ENCODE measurements at places on chromosomes 16 and 17. TPM values are rescaled to one million over a fixed set of nuclear protein-coding genes. Genes with fewer than 3 reads are reported as not detected.

- H3K27me3 ChIP-seq, result peaks cover 10% of the 10 kb centered on the region
- H3K4me3 ChIP-seq, result no peak overlapping the region
- H3K36me3 ChIP-seq, result no peaks in the 10 kb centered on the region
- no peak for DNase-seq
- H3K4me1 ChIP-seq, result peaks cover 21% of the 10 kb centered on the region
- H3K27ac ChIP-seq, result no peak overlapping the region
These were observed 8.1 kb downstream of the SLC5A11 start for GRCh38 chr16:24853830-24854229.

GRCh38 chr16:88481851-88482250 is 28.8 kb downstream of the ZFPM1 start:
- H3K27ac ChIP-seq, result no peak overlapping the region
- DNase-seq, result no peak
- no peak overlapping the region for H3K4me3 ChIP-seq
- peaks cover 41% of the 10 kb centered on the region for H3K4me1 ChIP-seq
- H3K27me3 ChIP-seq, result no peaks in the 10 kb centered on the region

- H3K27ac ChIP-seq, result no peak overlapping the region
- peak; percentile 40 for DNase-seq
- no peaks in the 10 kb centered on the region for H3K4me1 ChIP-seq
- peaks cover 17% of the 10 kb centered on the region for H3K36me3 ChIP-seq
- H3K27me3 ChIP-seq, result no peaks in the 10 kb centered on the region
- H3K4me3 ChIP-seq, result no peak overlapping the region
These were observed 115.1 kb downstream of the HIC1 start for GRCh38 chr17:2170023-2170422.

GRCh38 chr17:8806926-8807550 is 7.9 kb upstream of the MFSD6L start:
- peaks cover 2% of the 10 kb centered on the region for H3K27me3 ChIP-seq
- DNase-seq, result peak; percentile 33
- H3K4me3 ChIP-seq, result no peak overlapping the region
- peaks cover 15% of the 10 kb centered on the region for H3K36me3 ChIP-seq
- peaks cover 6% of the 10 kb centered on the region for H3K4me1 ChIP-seq
- H3K27ac ChIP-seq, result no peak overlapping the region

DNA sequence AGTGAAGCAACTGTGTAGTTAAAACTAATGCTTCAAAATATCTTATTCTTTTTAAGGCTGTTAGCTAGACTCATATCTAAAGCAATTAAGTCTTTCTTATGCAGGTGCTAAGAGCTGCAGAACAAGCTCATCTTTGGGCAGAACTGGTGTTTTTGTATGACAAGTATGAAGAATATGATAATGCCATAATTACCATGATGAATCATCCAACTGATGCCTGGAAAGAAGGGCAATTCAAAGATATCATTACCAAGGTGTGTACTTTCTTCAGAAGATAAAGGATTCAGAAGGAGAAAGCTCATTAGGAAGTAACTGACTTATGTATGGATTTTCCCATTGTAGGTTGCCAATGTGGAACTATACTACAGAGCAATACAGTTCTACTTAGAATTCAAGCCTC is 23.9 kb downstream of the PTRH2 start:
- H3K27ac ChIP-seq, result peak overlapping the region; percentile 58
- H3K4me1 ChIP-seq, result peaks cover 7% of the 10 kb centered on the region
- H3K36me3 ChIP-seq, result peaks cover 54% of the 10 kb centered on the region
- DNase-seq, result no peak
- H3K4me3 ChIP-seq, result no peak overlapping the region

GRCh38 chr17:28518132-28518531 is 12.0 kb downstream of the FOXN1 start:
- peaks cover 1% of the 10 kb centered on the region for H3K27me3 ChIP-seq
- no peak overlapping the region for H3K27ac ChIP-seq
- H3K4me3 ChIP-seq, result no peak overlapping the region
- H3K36me3 ChIP-seq, result no peaks in the 10 kb centered on the region
- DNase-seq, result no peak
- no peaks in the 10 kb centered on the region for H3K4me1 ChIP-seq

DNA sequence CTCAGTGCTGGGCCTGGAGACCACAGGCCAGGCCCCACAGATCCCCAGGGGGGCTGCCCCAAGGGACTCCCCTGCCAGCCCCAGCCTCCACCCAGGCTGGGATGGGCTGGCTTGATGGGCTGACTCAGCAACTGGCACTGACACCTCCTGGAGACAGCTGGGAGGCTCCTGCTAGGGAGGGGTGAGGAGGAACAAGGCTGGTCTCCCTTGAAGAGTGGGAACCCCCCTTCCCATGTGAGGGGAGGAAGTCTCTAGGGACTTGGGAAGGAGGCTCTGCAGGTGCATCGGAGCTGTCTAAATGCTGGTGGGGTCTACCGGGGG is 10.4 kb downstream of the NHERF1 start:
- peak; percentile 54 for DNase-seq
- H3K36me3 ChIP-seq, result no peaks in the 10 kb centered on the region
- H3K27ac ChIP-seq, result peak overlapping the region; percentile 85
- peak overlapping the region; percentile 23 for H3K4me3 ChIP-seq

DNA sequence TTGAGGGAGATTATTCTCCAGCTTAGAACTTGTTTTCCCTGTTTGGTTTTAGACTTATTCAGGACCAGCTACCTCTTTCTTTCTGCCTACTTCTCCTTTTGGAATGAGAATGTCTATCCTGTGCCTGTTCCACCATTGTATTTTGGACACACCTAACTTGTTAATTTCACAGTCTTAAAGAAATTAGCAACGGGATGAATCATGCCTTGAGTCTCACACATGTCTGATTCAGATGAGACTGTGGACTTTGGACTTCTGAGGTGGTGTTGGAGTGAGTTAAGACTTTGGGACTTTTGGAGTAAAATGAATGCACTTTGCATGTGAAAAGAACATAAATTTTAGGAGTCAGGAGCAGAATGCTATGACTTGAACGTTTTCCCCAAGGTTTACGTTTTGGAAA is 581.4 kb downstream of the CDH11 start:
- H3K27me3 ChIP-seq, result no peaks in the 10 kb centered on the region
- no peaks in the 10 kb centered on the region for H3K4me1 ChIP-seq
- no peaks in the 10 kb centered on the region for H3K36me3 ChIP-seq
- H3K27ac ChIP-seq, result no peak overlapping the region
- H3K4me3 ChIP-seq, result no peak overlapping the region

DNA sequence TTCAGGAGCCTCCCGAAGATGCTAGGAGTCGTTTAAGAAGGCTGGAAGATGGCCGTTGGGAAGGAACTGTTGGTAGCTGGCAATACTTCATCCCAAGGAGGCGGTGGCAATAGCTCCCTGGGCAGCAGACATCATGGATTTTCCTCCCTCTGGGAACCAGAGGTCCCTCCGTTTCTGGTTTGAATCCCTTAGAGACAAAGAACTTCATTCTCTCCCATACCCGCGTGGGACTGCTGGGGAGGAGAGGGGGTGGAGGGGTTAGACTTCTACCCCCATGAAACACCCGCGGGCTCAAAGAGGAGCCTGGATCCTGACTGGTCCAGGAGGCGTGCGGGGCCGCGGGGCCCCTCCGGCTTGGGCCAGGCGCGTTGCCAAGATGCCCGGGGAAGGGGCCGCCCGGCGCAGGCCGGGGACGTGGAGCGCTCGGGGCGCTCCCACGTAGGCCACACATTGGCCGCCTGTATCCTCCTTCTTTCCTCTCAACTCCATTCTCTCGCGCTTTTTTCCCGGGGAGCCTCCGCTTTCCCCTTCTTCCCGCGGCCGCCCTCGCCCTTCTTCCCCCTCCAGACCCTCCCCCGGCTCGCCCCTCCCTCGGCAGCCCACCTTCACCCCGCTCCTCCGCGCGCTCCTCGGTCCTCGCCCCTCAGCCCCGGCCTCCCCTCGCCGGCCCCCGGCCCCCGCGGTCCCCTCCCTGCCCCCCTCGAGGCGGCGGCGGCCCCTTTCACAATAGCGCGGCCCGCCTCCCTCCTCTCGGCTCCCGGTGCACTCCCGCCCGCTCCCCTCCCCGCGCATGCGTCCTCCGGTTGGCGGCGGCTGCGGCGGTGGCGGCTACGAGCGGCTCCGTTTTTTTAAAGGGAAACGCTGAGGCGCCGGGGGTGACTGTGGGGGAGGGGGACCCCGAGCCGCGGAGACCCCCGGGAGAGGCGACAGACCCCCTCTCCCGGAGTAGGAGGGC is at the start of gene MSL1:
MSL1 (plus strand) TSS at position 791 of the 955 bp plus-strand sequence. CDS start 642 bp downstream, outside the sequence.
- H3K36me3 ChIP-seq, result peaks cover 18% of the 10 kb centered on the region
- H3K27me3 ChIP-seq, result no peaks in the 10 kb centered on the region
- H3K4me3 ChIP-seq, result peak within 1 kb of the TSS; percentile 97
- DNase-seq, result peak; percentile 89

- peaks cover 39% of the 10 kb centered on the region for H3K4me1 ChIP-seq
- DNase-seq, result no peak
- no peak overlapping the region for H3K27ac ChIP-seq
- H3K36me3 ChIP-seq, result peaks cover 69% of the 10 kb centered on the region
- no peaks in the 10 kb centered on the region for H3K27me3 ChIP-seq
- no peak overlapping the region for H3K4me3 ChIP-seq
These were observed 30.4 kb downstream of the ABCC1 start for GRCh38 chr16:15979801-15980200.

DNA sequence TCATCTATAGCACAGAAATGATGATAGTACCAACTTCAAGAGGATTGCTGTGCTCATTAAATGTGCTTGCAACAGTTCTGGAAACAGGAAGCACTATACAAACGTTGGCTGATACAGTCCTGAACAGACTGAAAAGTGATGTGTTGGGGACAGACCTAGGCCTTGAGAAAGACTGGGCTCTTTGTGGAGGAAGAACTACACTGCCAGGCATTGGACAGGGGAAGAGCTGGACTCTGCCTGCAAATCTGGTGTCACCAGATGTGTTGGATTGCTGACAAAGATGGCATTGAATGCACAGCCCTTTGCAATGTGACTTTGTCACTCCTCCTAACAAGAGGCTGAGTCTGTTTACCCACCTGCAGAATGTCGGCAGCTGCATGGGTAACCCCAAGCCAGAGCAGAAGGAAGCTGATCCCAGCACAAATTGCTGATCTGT is 12.4 kb upstream of the ST6GALNAC2 start:
- H3K36me3 ChIP-seq, result no peaks in the 10 kb centered on the region
- peaks cover 15% of the 10 kb centered on the region for H3K4me1 ChIP-seq
- H3K4me3 ChIP-seq, result no peak overlapping the region
- no peak overlapping the region for H3K27ac ChIP-seq

DNA sequence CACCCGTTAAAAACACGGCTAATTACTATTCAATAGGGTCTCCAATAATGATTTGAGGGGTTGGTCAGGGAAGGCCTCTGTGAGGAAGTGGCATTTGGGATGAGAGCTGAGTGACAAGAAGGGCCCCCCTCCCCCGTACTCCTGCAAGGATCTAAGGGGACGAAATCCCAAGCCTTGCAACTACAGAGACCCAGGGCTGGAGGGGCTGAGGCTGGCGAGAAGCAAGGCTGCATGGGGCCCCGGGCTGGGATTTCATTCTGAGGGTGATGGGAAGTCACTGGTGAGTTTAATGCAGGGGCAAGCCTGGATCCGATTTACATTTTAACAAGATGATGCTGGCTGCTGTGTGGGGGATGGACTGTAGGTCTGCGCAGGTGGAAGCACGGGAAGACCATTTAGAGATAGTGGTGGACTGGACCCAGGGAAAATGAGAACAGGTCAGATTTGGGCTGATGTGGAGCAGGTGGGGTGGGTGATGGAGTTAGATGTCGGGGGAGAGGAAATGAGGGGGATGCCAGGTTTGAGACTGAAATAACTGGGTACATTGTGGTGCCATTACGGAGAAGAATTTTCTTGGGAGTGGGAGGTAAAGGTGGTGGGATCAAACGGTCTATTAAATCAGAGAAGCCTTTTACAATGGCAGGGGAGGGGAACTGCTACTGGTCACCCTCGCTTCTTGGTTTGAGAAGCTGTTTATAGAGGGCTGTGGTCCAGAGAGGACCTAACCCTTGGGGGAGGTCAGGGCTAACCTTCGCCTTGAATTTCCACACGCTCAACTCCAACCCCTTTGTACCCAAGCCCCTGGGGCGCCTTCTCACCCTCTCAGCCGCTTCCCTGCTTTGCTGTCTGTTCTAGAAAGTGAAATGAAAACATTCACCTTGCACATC is 932 bp upstream of the MYBBP1A start:
- peaks cover 27% of the 10 kb centered on the region for H3K4me1 ChIP-seq
- H3K36me3 ChIP-seq, result peaks cover 23% of the 10 kb centered on the region
- DNase-seq, result no peak
- peak overlapping the region; percentile 95 for H3K4me3 ChIP-seq
- H3K27ac ChIP-seq, result peak overlapping the region; percentile 93

DNA sequence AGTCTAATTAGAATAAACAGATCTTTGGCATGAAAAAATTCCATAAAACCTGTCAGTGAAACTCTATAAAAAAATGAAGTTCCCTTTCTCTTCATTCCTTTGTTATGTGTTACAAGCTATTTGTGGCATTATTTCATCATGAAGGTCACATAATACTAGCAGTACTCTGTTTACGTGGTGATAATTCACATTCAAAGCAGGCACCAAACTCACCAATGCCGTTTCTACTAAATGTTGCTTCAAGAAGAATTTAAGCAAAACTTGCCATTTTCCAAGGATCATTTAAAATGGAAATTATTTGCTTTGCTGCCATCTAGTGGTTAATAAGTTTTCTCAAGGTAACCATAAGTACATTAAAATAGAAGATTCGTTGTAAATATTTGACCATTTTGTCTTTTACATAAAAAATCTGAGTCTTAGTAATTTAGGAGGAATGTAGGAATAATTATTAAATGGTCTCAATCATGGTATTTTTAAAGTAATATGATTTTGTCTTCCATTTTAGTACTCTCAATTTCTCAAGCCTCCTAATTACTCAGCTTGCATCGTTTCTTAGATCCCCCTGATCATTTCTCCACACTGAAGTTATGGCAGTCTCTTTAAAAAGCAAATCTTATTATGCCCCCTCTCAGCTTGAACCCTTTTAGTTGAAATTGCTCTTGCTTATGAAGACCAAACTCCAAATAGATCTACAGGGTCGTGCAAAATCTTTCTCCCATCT is 80.8 kb downstream of the OMG start:
- H3K27ac ChIP-seq, result no peak overlapping the region
- no peak overlapping the region for H3K4me3 ChIP-seq
- no peak for DNase-seq
- peaks cover 2% of the 10 kb centered on the region for H3K36me3 ChIP-seq
- H3K4me1 ChIP-seq, result no peaks in the 10 kb centered on the region

GRCh38 chr17:20774472-20775135 is 195.1 kb downstream of the CDRT15L2 start:
- no peak for DNase-seq
- H3K4me3 ChIP-seq, result no peak overlapping the region
- H3K36me3 ChIP-seq, result no peaks in the 10 kb centered on the region
- H3K4me1 ChIP-seq, result no peaks in the 10 kb centered on the region
- peaks cover 6% of the 10 kb centered on the region for H3K27me3 ChIP-seq

GRCh38 chr16:75942936-75943335 is 216.6 kb upstream of the CPHXL start:
- no peaks in the 10 kb centered on the region for H3K27me3 ChIP-seq
- no peak overlapping the region for H3K4me3 ChIP-seq
- no peak for DNase-seq
- no peaks in the 10 kb centered on the region for H3K4me1 ChIP-seq

KRTAP4-8 gene
- not detected for total RNA-seq

NUPR1 gene
- not detected for total RNA-seq

CIITA gene
- 1.8 TPM for total RNA-seq

BFAR gene
- 51.4 TPM for total RNA-seq

PRR35 gene
- not detected for total RNA-seq

CA7 gene
- total RNA-seq, result not detected

ZFP90 gene
- total RNA-seq, result 36.6 TPM

MYH8 gene
- not detected for total RNA-seq
